ENCODE measurements at places on chromosomes 16 and 17.
A peak's percentile ranks its signal among the peaks of the same experiment; 100 is the strongest.

- H3K4me3 ChIP-seq: no peak overlapping the region
- H3K4me1 ChIP-seq: no peaks in the 10 kb centered on the region
- no peaks in the 10 kb centered on the region for H3K27me3 ChIP-seq
- peak; percentile 58 for DNase-seq
- H3K27ac ChIP-seq: no peak overlapping the region
- H3K36me3 ChIP-seq: no peaks in the 10 kb centered on the region
Measured at GRCh38 chr17:63116967-63117830, 151.2 kb downstream of the TANC2 start.

DNA sequence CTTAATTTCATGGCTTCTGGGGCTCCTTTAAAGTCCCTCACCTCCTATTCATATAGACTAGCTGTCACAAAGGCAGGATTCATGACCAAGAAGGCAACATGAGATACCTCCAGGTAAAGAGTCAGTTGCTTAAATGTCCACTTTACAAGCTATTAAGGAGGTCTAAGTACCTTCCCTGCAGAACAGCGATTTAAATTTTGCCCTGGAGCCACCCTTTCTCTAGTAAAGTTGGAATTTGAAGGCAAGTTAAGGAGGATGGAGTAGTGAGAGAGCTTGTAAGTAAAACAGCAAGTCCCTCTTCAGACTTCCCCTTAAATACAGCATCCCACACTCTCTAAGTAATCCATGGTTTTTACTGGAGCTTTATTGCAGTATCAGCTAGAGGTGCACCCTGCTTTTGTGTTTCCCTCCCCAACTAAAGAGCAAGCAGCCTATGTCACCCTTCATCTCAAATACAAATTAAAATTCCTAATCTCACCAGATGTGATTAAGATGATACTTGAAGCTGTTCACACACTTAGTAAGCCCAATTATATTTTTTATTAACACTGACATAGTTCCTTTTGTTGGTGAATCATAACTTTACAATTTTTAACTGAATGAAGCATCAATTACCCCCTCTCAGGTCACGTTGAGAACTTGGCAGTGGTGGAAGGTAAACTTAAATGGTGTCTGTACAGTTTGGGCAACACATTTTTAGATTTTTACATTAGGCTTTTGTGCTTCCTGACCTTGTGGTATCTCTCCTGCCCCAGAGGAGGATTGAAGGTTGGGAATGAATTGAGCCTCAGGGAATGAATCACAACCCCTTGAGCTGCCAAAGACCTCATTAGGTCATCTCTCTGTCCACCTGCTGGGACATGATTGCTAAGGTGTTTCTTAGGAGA is 108.9 kb downstream of the TANGO6 start:
- no peak overlapping the region for H3K4me3 ChIP-seq
- H3K27ac ChIP-seq: no peak overlapping the region
- no peaks in the 10 kb centered on the region for H3K36me3 ChIP-seq
- no peaks in the 10 kb centered on the region for H3K27me3 ChIP-seq

- no peaks in the 10 kb centered on the region for H3K36me3 ChIP-seq
- no peak overlapping the region for H3K27ac ChIP-seq
- H3K4me3 ChIP-seq: no peak overlapping the region
- DNase-seq: no peak
- H3K4me1 ChIP-seq: peaks cover 2% of the 10 kb centered on the region
- H3K27me3 ChIP-seq: no peaks in the 10 kb centered on the region
Measured at GRCh38 chr17:57706761-57707160, 38.3 kb downstream of the CCDC182 start.

GRCh38 chr16:9035996-9036395 is 55.4 kb upstream of the HAPSTR1 start:
- no peaks in the 10 kb centered on the region for H3K27me3 ChIP-seq
- H3K4me1 ChIP-seq: no peaks in the 10 kb centered on the region
- no peak overlapping the region for H3K27ac ChIP-seq
- no peak overlapping the region for H3K4me3 ChIP-seq
- no peaks in the 10 kb centered on the region for H3K36me3 ChIP-seq

- DNase-seq: no peak
- peaks cover 91% of the 10 kb centered on the region for H3K27me3 ChIP-seq
- no peaks in the 10 kb centered on the region for H3K36me3 ChIP-seq
- H3K4me3 ChIP-seq: no peak overlapping the region
- peaks cover 1% of the 10 kb centered on the region for H3K4me1 ChIP-seq
- H3K27ac ChIP-seq: no peak overlapping the region
Measured at GRCh38 chr17:48579471-48579759, 1.3 kb upstream of the HOXB4 start.

DNA sequence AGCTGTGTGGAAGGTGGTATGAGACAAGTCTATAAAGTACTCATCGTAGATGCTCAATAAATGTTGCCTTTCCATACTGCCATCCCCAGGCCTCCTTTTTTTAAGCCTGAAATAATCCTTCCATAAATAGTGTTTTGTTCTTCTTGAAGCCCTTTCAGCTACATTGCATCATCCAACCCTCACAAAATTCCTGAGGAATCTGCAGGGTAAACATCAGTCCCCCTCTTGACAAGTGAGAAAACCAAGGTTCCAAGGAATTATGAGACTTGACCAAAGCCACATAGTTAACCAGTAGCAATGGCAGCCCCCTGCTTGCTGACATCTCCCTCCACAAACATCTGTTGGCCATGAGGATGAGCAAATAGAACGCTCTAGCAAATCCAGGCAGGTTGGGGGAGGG is 89.7 kb upstream of the CCL1 start:
- H3K27me3 ChIP-seq: no peaks in the 10 kb centered on the region
- no peaks in the 10 kb centered on the region for H3K36me3 ChIP-seq
- H3K27ac ChIP-seq: no peak overlapping the region
- H3K4me1 ChIP-seq: no peaks in the 10 kb centered on the region

DNA sequence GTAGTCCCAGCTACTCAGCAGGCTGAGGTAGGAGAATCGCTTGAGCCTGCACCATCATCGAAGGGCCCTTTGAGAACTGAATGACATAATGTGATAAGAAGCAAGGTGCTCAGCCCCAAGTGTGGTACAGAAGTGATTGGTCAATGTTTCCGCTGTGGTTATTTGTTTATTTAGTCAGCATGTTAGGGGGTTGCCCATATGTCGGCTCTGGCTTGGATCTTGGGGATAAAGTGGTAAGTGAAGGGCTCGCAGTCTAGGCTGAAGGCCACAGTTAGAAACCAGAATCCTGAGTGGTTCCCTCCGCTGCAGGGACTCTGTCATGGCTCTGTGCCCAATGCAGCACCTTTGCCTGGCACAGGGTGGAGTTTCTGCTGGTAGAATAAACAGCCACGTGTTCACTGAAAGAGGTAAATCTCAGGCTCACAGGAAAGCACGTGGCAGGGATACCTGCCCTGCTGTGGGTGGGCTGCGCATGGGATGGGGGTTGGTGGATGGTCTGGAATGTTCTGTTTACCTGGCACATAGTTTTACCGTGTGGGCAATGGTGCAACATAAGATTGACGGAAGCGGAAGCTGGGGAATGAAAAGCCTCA is 35.4 kb downstream of the SYT17 start:
- no peaks in the 10 kb centered on the region for H3K36me3 ChIP-seq
- H3K4me3 ChIP-seq: no peak overlapping the region
- H3K4me1 ChIP-seq: no peaks in the 10 kb centered on the region

DNA sequence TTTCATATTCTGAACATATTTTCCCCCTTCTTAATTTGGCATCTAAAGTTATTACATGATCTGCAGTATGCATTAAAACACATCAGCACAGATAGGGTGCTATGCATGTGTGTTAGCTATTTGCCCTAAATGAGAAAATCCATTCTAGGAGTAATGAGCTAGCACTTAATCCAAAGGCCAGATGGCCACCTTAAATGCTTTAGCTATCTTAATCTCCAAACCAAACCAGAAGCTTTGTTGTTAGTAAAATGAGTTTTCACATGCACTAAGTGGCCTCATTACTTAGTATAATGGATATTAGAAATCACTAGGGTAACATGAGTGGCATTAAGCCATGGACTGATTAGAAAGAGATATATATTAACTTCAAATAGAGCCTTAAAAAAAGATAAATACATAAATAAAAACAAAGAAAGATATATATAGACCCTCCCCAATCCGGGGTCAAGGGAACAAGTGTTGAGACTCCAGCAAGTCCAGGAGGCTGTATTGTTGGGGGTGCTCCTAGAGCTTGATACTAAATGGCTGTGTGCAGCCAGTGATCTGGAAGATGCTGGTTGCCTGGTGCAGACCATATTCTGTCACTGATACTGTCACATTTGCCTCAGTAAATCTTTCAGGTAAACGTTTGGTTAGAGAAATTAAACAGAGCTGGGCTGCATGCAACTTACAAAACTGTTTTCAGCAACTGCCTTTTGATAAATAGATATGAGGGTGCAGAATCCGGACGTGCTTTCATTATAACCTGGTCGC is 67.3 kb downstream of the MYH10 start:
- H3K27me3 ChIP-seq: no peaks in the 10 kb centered on the region
- H3K4me3 ChIP-seq: no peak overlapping the region
- DNase-seq: no peak

DNA sequence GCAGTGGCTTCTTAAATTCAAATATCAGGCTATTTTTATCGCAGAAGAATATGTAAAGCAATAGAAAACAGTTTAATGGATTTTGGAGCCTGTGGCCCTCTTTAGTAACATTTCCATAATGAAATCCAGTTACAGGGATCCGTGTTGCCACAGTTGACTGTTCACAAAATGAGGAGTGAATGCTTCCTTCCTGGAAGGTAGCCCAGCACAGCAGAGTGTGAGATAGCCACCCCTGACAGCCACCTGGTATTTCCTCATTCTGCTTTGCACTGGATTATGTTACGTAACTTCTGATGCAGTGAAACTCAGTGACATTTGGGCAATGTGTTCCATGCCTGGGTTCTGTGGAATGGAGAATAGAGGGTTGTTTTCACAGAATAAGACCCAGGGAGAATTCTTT is 517.2 kb downstream of the RBFOX1 start:
- H3K4me3 ChIP-seq: no peak overlapping the region
- no peaks in the 10 kb centered on the region for H3K27me3 ChIP-seq
- H3K27ac ChIP-seq: no peak overlapping the region
- no peaks in the 10 kb centered on the region for H3K36me3 ChIP-seq
- no peak for DNase-seq

GRCh38 chr16:56847173-56847910 is 17.7 kb upstream of the SLC12A3 start:
- H3K27me3 ChIP-seq: no peaks in the 10 kb centered on the region
- DNase-seq: no peak
- H3K27ac ChIP-seq: no peak overlapping the region
- H3K4me1 ChIP-seq: peaks cover 5% of the 10 kb centered on the region

GRCh38 chr17:67891481-67892119 is 66.3 kb downstream of the BPTF start:
- H3K36me3 ChIP-seq: peaks cover 3% of the 10 kb centered on the region
- no peak overlapping the region for H3K27ac ChIP-seq
- no peak overlapping the region for H3K4me3 ChIP-seq
- H3K4me1 ChIP-seq: no peaks in the 10 kb centered on the region

GRCh38 chr17:34511265-34511664 is 68.1 kb upstream of the TMEM132E start:
- no peak overlapping the region for H3K4me3 ChIP-seq
- no peak overlapping the region for H3K27ac ChIP-seq
- no peaks in the 10 kb centered on the region for H3K36me3 ChIP-seq
- no peaks in the 10 kb centered on the region for H3K27me3 ChIP-seq
- no peak for DNase-seq

GRCh38 chr17:72092710-72093322 is 28.0 kb upstream of the SOX9 start:
- H3K4me1 ChIP-seq: no peaks in the 10 kb centered on the region
- no peak overlapping the region for H3K27ac ChIP-seq
- DNase-seq: no peak

- no peak for DNase-seq
- no peak overlapping the region for H3K27ac ChIP-seq
- no peaks in the 10 kb centered on the region for H3K4me1 ChIP-seq
- no peaks in the 10 kb centered on the region for H3K36me3 ChIP-seq
- no peaks in the 10 kb centered on the region for H3K27me3 ChIP-seq
Measured at GRCh38 chr16:57299009-57299718, 14.7 kb upstream of the PLLP start.

- peak; percentile 65 for DNase-seq
- H3K36me3 ChIP-seq: no peaks in the 10 kb centered on the region
- no peak overlapping the region for H3K4me3 ChIP-seq
- peaks cover 16% of the 10 kb centered on the region for H3K4me1 ChIP-seq
- no peaks in the 10 kb centered on the region for H3K27me3 ChIP-seq
- no peak overlapping the region for H3K27ac ChIP-seq
Measured at GRCh38 chr17:44608727-44609435, 47.4 kb upstream of the MEIOC start.

DNA sequence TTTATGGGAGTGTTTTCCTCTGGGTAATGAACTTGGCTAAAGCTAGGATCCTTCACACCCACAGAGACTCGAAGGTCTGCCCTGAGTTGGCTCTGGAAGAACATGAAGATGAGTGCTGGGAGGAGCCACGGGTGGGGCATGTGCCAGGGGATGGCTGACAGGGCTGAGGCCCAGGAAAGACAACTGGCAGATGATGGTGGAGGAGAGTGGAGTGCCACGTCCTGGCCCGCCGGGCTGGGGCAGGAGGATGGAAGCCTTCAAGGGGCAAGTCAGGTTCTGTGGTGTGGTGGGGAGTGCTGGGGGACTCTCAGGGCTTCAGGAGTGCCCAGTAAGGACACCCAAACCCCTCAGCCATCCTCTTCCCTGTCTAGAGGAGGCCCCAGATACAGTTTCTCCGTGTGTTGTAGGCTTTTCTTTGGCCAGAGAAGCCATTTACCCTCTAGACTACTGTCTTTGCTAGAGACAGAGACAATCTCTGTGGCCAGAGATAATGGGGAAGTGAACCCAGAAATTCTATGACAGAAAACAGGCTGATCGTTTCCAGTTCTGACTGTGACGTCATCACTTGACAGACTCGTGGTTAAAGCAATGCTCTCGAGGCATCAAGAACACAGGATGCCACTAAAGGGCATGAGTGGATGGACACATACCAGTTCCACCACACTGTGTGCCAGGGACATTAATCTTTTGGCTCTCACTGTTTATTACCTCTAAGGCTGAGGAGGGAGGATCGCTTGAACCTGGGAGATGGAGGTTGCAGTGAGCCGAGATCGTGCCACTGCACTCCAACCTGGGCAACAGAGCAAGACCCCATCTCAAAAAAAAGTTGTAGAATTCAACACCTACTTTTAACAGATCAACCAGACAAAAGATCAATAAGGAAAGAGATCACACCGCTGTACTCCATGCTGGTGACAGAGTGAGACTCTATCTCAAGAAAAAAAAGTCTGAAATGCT is 18.6 kb upstream of the SLC5A10 start:
- H3K27me3 ChIP-seq: no peaks in the 10 kb centered on the region
- H3K36me3 ChIP-seq: peaks cover 5% of the 10 kb centered on the region

GRCh38 chr16:74226338-74226954 is 70.2 kb upstream of the PSMD7 start:
- H3K4me3 ChIP-seq: no peak overlapping the region
- no peaks in the 10 kb centered on the region for H3K4me1 ChIP-seq
- no peaks in the 10 kb centered on the region for H3K27me3 ChIP-seq
- H3K36me3 ChIP-seq: no peaks in the 10 kb centered on the region

GRCh38 chr16:59880611-59881010 is 1146.5 kb upstream of the GOT2 start:
- H3K36me3 ChIP-seq: no peaks in the 10 kb centered on the region
- H3K27me3 ChIP-seq: no peaks in the 10 kb centered on the region
- no peaks in the 10 kb centered on the region for H3K4me1 ChIP-seq
- H3K27ac ChIP-seq: no peak overlapping the region

- H3K36me3 ChIP-seq: peaks cover 9% of the 10 kb centered on the region
- H3K4me3 ChIP-seq: no peak overlapping the region
- peak; percentile 74 for DNase-seq
- peaks cover 8% of the 10 kb centered on the region for H3K4me1 ChIP-seq
Measured at GRCh38 chr17:36945959-36946725, 2.6 kb upstream of the AATF start.

- peaks cover 4% of the 10 kb centered on the region for H3K4me1 ChIP-seq
- H3K27ac ChIP-seq: no peak overlapping the region
- no peaks in the 10 kb centered on the region for H3K27me3 ChIP-seq
Measured at GRCh38 chr17:8847891-8848290, 19.6 kb downstream of the PIK3R6 start.
